ENCODE measurements at places on chromosomes 6 and 20.
A peak's percentile ranks its signal among the peaks of the same experiment; 100 is the strongest.

GRCh38 chr20:49395183-49395582 is 87.3 kb downstream of the KCNB1 start:
- DNase-seq: peak; percentile 47

DNA sequence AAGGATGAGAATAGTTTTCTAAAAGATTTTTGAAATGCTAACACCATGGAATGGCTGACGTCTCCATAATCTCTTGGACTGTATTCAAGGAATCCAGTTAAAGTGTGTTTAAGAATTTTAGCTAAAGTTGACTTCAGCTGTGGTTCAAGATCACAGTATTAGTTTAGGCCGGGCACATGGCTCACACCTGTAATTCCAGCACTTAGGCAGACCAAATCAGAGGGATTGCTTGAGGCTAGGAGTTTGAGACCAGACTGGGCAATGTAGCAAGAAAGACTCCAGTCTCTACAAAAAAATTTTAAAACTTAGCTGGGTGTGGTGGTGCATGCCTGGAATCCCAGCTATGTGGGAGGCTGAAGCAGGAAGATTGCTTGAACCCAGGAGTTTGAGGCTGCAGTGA is 68.2 kb downstream of the RFPL4B start:
- no peak for DNase-seq

GRCh38 chr6:7819431-7820015 is 91.1 kb downstream of the TXNDC5 start:
- no peak for DNase-seq

- DNase-seq: peak; percentile 65
These were observed 800 bp downstream of the RWDD2A start for GRCh38 chr6:83193747-83194566.

GRCh38 chr6:169678342-169678741 is 23.5 kb downstream of the WDR27 start:
- DNase-seq: no peak

DNA sequence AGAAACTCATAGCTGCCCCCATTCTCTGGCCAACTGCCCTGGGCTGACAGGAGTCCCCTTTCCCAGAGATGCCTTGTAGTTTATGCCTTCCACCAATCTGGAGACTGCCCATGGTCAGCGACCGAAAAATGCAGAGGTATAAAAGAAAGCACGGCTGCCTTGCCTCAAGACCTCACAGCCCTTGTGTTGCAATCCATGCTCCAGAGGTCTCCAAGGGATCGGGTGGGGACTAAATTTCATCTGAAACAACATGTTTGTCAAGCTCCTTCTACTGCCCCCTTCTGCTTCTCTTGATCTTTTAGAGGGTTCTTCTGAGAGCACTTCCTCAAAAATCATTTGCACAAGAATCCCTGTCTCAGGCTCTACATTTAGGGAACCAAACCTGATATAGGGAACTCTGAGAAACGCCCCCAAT is 128.8 kb downstream of the PLCB1 start:
- peak; percentile 15 for DNase-seq

- no peak for DNase-seq
These were observed 128.6 kb upstream of the SLC22A23 start for GRCh38 chr6:3585320-3585935.

GRCh38 chr6:128663238-128663637 is 142.8 kb upstream of the PTPRK start:
- DNase-seq: no peak

- no peak for DNase-seq
These were observed 13.6 kb downstream of the NHSL1 start for GRCh38 chr6:138485586-138486248.

DNA sequence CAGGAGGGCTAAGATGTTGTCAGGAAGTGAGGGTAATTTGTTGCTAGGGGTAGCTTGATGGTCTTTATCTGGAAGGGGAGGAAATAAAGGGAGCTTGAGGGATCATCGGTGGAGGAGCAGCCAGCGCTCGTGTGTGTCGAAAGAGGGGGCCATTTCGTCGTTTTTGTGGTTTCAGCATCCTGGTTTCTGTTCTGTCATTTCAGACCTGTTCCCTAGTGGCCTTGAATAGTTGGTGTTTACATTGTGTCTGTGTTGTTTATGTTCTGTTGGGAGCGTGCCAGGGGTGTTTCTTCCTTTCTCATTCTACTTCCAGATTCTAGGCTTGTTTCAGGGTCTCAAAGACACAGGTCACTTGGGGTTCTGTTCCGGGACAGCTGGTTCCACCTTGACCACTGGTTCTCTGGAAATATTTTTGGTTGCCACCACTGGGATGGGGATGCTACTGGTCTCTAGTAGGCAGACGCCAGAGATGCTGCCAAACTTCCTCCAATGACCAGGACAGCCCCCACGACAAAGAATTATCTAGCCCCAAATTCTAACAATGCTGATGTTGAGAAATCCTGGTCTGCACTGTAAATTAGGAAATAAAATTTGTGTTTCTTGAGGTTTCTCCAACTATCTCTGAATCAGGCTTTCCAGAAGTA is 113.9 kb upstream of the NAA20 start:
- no peak for DNase-seq

DNA sequence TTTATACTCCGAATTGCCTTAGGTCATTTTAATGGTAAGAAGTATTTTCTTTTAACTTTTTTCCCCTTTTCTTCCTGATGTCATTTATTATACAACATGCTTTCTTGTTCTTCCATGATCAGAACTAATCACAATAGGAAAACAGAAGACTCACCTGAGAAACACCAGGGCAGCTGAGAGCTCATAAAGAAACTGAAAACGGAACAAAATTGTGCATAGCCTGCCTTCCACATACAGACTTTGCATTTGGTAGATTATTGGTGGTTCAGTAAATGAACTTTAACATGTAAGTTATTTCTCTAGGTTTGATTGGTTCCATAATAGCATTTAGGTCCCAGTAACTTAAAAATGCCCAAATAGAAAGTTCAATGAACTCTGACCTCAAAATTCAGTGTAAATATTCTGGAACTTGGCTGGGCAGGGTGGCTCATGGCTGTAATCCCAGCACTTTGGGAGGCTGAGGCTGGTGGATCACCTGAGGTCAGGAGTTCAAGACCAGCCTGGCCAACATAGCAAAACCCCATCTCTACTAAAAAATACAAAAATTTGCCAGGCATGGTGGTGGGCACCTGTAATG is 161.1 kb upstream of the DTNBP1 start:
- DNase-seq: no peak

GRCh38 chr20:378961-379336 is 1.6 kb upstream of the TRIB3 start:
- no peak for DNase-seq

GRCh38 chr6:119686644-119687043 is 337.1 kb upstream of the MAN1A1 start:
- DNase-seq: no peak

GRCh38 chr6:153957394-153957793 is 81.6 kb upstream of the OPRM1 start:
- DNase-seq: no peak

GRCh38 chr6:5007531-5007930 is 3.7 kb upstream of the RPP40 start:
- DNase-seq: no peak

DNA sequence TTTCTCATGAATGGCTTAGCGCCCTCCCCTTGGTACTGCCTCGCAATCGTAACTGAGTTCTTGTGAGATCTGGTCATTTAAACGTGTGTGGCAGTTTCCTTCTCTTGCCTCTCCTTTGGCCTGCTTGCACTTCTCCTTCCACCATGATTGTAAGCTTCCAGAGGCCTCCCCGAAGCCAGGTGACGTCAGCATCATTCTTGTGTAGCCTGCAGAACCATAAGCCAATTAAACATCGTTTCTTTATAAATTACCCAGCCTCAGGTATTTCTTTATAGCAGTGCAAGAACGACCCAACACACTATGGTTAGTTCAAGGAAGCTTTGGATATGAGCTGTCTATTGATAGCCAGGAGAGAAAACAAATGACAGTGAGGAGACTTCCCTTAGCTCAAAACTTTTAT is 29.5 kb upstream of the ADTRP start:
- DNase-seq: no peak

GRCh38 chr20:50636601-50637540 is 54.5 kb downstream of the RIPOR3 start:
- DNase-seq: no peak

Data from psoas muscle (tissue), 8 donors.